ENCODE measurements at places on chromosomes 3 and 15. TPM values are rescaled to one million over a fixed set of nuclear protein-coding genes. Genes with fewer than 3 reads are reported as not detected.

DNA sequence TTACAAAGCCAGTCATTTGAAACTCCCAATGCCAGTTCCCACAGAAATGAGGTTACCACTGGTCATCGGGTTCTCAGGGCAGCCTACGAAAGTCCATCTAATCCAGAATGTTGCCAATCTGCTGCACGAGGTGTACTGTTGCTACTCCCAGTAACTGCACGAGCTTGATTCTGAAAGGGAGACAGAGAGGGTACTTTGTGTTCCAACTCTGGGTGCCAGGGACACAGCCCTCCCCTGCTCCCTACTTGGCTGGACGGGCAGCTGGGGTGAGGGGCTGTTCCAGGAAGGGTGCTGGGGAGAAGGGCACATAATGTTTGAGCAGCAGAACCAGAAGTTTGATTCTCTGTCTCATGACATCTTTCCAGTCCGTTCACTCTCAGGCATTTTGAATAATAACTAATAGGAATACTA is 27.1 kb upstream of the OSBPL11 start:
- no peak overlapping the region for H3K27ac ChIP-seq
- H3K36me3 ChIP-seq = no peaks in the 10 kb centered on the region
- H3K4me1 ChIP-seq = no peaks in the 10 kb centered on the region

DNA sequence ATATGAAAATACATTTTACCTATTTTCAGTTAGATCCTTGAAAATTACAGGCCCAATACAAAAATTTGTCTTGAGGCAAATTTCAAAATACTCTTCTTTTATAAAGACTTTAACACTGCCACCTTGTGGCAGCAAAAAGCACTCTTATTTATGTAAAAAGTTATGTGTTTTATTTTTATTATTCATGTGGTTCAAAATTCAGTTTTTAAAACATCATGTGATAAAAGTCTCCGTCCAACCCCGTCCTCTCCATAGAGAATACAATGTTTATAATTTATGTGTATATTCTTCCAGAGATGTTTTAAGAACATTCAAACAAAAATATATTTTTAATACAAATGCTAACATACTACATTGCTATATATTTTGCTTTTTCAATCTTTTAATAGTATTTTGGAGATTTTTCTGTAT is 36.9 kb upstream of the TRIM59 start:
- H3K36me3 ChIP-seq = no peaks in the 10 kb centered on the region
- H3K4me3 ChIP-seq = no peak overlapping the region
- no peaks in the 10 kb centered on the region for H3K4me1 ChIP-seq
- no peaks in the 10 kb centered on the region for H3K27me3 ChIP-seq
- DNase-seq = no peak
- no peak overlapping the region for H3K27ac ChIP-seq

DNA sequence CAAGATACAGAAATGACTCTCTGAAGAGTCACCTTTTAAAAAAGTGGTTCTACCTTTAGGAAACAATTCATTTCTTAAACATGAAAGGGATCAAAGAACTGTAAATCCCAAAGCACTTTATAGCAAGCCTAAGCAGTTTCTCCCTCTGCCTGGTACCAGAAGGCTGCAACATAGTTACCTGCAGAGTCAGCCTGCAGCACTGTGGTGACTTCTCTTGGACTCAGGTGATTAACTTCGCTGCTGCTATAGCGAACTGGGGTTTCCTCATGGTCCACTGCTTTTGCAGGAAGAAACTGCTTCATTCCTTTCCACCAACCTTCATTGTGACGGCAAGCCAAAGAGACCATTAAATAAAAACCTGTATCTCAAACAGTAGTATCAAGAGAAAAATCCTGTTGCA is 37.3 kb downstream of the ST3GAL6 start:
- no peak overlapping the region for H3K4me3 ChIP-seq
- H3K27me3 ChIP-seq = no peaks in the 10 kb centered on the region
- no peak for DNase-seq
- no peaks in the 10 kb centered on the region for H3K4me1 ChIP-seq
- H3K36me3 ChIP-seq = no peaks in the 10 kb centered on the region

Gene PAK6
- total RNA-seq = 1.7 TPM

Gene POMGNT2
- 11.0 TPM for total RNA-seq
